Tibial nerve (tissue), 4 donors: ENCODE measurements at places on chromosomes 2 and 18. TPM values are rescaled to one million over a fixed set of nuclear protein-coding genes. Genes with fewer than 3 reads are reported as not detected.

GRCh38 chr2:120470041-120470965 is 124.4 kb downstream of the INHBB start:
- peak; percentile 66 for DNase-seq
- peaks cover 56% of the 10 kb centered on the region for H3K4me1 ChIP-seq
- H3K27ac ChIP-seq, result peak overlapping the region; percentile 80
- H3K36me3 ChIP-seq, result no peaks in the 10 kb centered on the region

DNA sequence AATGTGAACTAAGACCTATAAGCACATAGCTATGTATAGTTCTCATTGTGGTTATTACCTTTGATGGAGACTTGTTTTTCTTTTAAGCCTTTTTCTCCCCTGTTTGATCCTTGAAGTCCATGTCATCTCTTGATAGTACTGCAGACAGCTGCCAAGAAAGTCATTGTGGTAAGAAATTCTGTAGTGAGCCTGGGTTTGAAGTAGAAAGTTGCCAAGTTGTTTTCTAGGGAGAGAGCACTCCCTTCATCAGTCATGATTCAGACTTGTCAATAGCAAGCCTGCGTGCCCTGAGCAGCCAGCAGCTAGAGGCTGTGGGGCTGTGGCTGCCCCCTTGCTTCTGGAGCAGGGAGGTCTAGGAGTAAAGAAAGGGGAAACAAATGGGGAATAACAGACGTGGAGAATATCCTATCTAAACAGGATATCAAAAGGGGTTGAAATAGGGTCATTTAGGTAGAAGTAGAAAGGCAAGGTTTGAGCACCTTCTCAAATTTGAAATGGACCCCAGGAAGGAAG is 8.4 kb downstream of the SP5 start:
- H3K4me3 ChIP-seq, result no peak overlapping the region
- peaks cover 25% of the 10 kb centered on the region for H3K27me3 ChIP-seq
- no peaks in the 10 kb centered on the region for H3K36me3 ChIP-seq

DNA sequence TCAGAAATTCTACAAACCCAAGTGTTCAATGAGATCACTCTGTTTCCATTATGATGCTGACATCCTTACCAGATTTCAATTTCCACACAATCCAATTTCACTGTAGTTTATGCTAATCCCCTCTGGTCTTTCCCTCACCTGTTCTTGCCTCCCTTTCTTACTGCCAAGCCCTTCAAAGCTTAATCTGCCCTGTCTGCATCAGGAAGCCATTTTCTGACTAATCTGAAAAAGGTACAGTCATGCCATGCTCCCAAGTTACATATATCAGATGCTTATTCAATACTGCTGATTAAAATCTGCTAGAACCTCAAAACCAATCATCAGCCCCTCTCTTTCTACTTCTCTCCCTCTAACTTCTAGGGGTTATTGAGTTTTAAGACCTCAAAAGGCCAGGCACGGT is 8.9 kb downstream of the KRTCAP3 start:
- H3K27me3 ChIP-seq, result no peaks in the 10 kb centered on the region
- DNase-seq, result no peak
- H3K4me3 ChIP-seq, result no peak overlapping the region

GRCh38 chr18:56285387-56286065 is 352.9 kb downstream of the TXNL1 start:
- no peak overlapping the region for H3K27ac ChIP-seq
- H3K4me1 ChIP-seq, result no peaks in the 10 kb centered on the region
- no peak overlapping the region for H3K4me3 ChIP-seq
- no peak for DNase-seq
- no peaks in the 10 kb centered on the region for H3K36me3 ChIP-seq
- H3K27me3 ChIP-seq, result no peaks in the 10 kb centered on the region

Gene ST8SIA5
- total RNA-seq, result not detected
